CD4-positive, alpha-beta T cell (primary cell): ENCODE measurements at places on chromosomes 16 and 17. TPM values are rescaled to one million over a fixed set of nuclear protein-coding genes. Genes with fewer than 3 reads are reported as not detected.

The TRPV2 gene
- 42.8 TPM for total RNA-seq

The SLFN14 gene
- total RNA-seq: not detected

- DNase-seq: no peak
Observed at GRCh38 chr16:59887856-59888255, 1153.7 kb upstream of the GOT2 start.

- no peak for DNase-seq
Observed at GRCh38 chr16:11744075-11744470, 1.4 kb upstream of the TXNDC11 start.

GRCh38 chr16:50580180-50580798 is 32.1 kb downstream of the NKD1 start:
- no peak for DNase-seq

GRCh38 chr17:15507001-15507400 is 39.6 kb upstream of the CDRT4 start:
- DNase-seq: no peak

DNA sequence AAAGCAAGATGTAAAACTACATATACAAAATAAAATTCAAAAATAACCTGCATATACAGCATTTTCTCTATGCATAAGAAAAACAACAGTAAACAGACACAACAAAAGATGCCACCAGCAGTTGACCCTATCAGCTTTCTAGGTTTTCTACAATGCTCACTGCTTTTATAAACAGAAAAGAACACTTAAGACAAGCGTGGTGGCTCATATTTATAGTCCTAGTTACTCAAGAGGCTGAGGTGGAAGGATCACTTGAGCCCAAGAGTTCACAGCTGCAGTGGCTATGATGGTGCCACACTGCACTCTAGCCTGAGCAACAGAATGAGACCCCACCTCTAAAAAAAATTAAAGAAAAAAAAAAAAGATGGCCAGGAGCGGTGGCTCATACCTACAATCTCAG is 46.5 kb upstream of the ATP2A3 start:
- DNase-seq: no peak
